ENCODE measurements at places on chromosomes 11 and 22.

DNA sequence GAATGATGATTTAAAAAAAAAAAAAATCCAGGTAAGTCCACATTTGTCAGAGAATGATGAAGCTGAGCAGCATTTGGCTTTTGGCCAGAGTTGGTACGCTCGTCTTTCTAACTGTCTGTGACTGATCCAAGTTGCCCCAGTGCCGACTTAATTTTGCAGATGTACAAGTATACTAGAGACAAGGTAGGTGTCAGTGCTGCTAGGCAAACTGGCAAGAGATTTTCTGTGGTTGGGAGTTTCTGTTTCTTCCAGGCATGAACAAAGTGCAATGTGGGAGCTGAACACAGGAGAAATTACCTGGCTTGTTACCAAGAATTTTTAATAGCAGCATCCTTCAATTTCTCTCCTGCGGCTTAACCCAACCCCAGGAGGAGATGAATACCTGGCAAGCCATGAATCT lies 307.7 kb downstream of the BUD13 start:
- H3K36me3 ChIP-seq: no peaks in the 10 kb centered on the region
- peaks cover 6% of the 10 kb centered on the region for H3K27me3 ChIP-seq
- H3K4me1 ChIP-seq: no peaks in the 10 kb centered on the region
- H3K27ac ChIP-seq: no peak overlapping the region
- H3K4me3 ChIP-seq: no peak overlapping the region
- DNase-seq: no peak

- H3K27me3 ChIP-seq: no peaks in the 10 kb centered on the region
- DNase-seq: no peak
- no peak overlapping the region for H3K4me3 ChIP-seq
- H3K36me3 ChIP-seq: no peaks in the 10 kb centered on the region
Observed at GRCh38 chr11:27241311-27242122, 121.5 kb downstream of the CCDC34 start.

- H3K4me1 ChIP-seq: no peaks in the 10 kb centered on the region
- H3K27me3 ChIP-seq: no peaks in the 10 kb centered on the region
- DNase-seq: no peak
- H3K27ac ChIP-seq: no peak overlapping the region
Observed at GRCh38 chr11:69300120-69301060, 6.4 kb downstream of the MYEOV start.

- H3K27me3 ChIP-seq: no peaks in the 10 kb centered on the region
- H3K4me3 ChIP-seq: no peak overlapping the region
- H3K36me3 ChIP-seq: no peaks in the 10 kb centered on the region
- H3K4me1 ChIP-seq: peaks cover 20% of the 10 kb centered on the region
- H3K27ac ChIP-seq: no peak overlapping the region
Observed at GRCh38 chr11:2821891-2822290, 63.7 kb downstream of the CDKN1C start.

GRCh38 chr22:27834364-27835185 lies 33.0 kb upstream of the MN1 start:
- no peak overlapping the region for H3K4me3 ChIP-seq
- no peaks in the 10 kb centered on the region for H3K4me1 ChIP-seq
- no peak overlapping the region for H3K27ac ChIP-seq
- no peaks in the 10 kb centered on the region for H3K36me3 ChIP-seq
- no peak for DNase-seq

- DNase-seq: no peak
- H3K27ac ChIP-seq: no peak overlapping the region
- H3K4me3 ChIP-seq: no peak overlapping the region
- H3K27me3 ChIP-seq: no peaks in the 10 kb centered on the region
- H3K4me1 ChIP-seq: no peaks in the 10 kb centered on the region
Observed at GRCh38 chr11:128343870-128344269, 243.5 kb downstream of the ETS1 start.

DNA sequence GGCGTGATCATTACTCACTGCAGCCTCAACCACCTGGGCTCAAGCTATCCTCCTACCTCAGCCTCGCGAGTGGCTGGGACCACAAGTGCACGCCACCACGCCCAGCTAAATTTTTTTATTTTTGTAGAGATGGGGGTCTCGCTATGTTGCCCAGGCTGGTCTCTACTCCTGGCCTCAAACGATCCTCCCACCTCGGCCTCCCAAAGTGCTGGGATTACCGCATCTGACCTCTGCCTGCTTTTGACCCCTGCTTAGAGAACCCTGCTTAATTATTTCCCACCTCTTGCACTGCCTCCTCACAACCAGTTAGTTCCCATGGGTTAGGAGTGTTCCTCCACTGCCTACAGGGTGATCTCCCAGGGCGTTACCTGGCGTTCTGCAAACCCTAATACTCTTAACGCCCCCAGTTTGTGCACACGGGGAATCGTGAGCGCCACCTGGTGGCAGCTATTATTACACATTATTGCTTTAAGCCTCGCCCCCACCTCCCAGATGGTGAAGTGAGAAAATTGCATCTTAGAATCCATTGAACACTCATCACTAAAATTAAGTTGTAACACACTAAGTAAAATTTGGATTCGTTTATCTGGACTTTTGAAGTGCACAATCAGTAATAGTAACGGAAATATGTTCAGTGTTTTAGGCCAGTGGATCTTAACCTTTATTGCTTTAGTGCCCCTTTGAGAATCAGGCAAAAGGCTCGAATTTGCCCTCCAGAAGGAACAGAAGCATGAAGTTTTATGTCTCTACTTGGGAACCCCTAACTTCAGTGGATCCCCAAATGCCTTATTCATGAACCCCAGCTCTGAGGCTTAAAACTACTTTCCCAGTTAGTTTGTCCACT lies 61.4 kb upstream of the ASPHD2 start:
- H3K27me3 ChIP-seq: no peaks in the 10 kb centered on the region
- DNase-seq: no peak
- no peak overlapping the region for H3K4me3 ChIP-seq
- no peaks in the 10 kb centered on the region for H3K36me3 ChIP-seq
- no peaks in the 10 kb centered on the region for H3K4me1 ChIP-seq
- H3K27ac ChIP-seq: no peak overlapping the region

DNA sequence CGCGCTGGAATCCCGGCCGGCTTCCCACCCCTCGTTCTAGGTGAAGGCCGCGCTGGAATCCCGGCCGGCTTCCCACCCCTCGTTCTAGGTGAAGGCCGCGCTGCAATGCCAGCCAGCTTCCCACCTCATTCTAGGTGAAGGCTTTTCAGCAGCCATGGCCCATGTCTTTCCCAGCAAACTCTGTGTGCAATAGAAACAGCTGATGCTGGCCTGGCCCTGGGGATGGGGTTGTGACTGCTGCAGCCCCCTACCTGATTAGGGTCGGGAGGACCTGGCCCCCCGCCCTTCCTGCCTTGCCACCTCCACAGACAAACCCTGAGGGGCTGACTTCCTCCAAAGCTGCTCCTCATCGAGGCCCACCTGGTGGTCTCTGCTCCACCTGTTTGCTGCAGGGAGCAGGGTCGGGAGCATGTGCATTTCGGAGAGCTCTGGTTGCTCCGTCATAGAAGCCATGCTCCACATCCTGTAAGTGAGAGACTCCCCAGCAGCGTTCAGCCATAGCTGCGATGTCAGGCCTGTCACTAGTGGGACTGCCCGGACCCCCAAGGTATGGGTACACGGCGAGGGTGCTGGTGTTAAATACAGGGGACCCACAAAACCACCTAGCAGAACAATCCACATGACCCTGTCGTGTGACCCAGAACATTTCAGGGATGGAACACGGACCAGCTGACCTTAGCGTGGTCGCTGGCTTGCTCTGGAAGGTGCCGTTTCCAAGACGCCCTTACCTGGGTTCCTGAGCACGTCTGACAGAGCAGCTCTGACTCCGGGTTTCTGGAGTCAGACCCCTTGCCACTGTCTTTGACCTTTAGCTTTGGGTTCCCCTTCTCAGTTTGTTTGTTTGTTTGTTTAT lies 3.3 kb downstream of the ZBED4 start:
- no peak overlapping the region for H3K4me3 ChIP-seq
- H3K4me1 ChIP-seq: peaks cover 5% of the 10 kb centered on the region
- no peak overlapping the region for H3K27ac ChIP-seq
- no peaks in the 10 kb centered on the region for H3K36me3 ChIP-seq

- no peaks in the 10 kb centered on the region for H3K27me3 ChIP-seq
- H3K4me1 ChIP-seq: no peaks in the 10 kb centered on the region
- no peak overlapping the region for H3K4me3 ChIP-seq
Observed at GRCh38 chr11:122933416-122933815, 48.2 kb downstream of the BSX start.

DNA sequence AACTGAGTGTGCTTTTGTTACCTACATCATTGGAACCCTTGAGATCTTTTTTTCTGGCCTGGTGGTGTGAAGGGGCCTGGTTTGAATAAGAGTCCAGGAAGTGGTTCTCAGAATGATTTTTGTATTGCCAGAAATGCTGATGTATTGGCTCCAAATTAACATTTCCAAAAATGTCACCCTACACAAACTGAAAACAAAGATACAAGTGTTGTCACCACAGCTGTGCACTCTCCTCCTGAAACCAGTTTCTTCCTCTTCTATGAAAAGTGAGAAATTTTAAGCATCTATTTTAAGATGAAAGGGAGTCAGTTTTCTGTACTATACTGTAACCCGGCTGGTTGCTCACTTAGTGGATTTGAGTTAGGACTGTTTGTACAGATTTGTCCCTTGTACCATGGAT lies 218.8 kb downstream of the PGR start:
- no peak overlapping the region for H3K4me3 ChIP-seq
- DNase-seq: no peak
- H3K36me3 ChIP-seq: no peaks in the 10 kb centered on the region
- H3K27me3 ChIP-seq: no peaks in the 10 kb centered on the region
- no peaks in the 10 kb centered on the region for H3K4me1 ChIP-seq

DNA sequence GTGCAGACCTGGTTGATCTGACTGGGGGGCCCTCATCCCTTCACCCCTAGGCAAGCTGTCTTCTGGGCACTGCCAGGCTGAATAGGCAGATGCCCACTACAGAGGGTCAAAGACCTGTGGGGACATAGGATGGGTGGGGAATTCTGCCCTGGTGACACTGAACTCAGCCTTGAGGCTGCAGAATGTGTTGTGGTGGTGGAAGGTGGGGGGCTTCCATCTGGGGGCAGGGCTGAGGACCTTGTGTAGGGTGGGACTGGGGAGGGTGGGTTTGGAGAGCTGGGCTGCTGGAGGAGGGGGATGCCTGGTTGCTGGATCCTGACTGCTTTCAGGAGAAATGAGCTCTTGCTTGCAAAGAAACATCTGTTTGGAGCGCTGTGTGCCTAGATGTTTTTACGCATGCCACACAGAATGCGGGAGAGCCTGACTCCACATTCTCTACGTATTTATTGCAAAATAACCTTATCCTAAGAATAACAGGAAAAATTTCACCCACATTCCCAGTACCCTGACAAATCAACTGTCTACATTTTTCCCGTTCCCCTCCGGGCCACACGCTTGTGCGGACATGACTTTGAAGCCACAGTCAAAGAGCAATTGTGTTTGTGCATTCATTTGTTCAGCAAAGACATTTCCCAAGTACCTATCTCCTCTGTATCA lies 18.3 kb downstream of the SMIM38 start:
- H3K27ac ChIP-seq: no peak overlapping the region
- no peaks in the 10 kb centered on the region for H3K27me3 ChIP-seq
- H3K36me3 ChIP-seq: no peaks in the 10 kb centered on the region
- no peaks in the 10 kb centered on the region for H3K4me1 ChIP-seq

DNA sequence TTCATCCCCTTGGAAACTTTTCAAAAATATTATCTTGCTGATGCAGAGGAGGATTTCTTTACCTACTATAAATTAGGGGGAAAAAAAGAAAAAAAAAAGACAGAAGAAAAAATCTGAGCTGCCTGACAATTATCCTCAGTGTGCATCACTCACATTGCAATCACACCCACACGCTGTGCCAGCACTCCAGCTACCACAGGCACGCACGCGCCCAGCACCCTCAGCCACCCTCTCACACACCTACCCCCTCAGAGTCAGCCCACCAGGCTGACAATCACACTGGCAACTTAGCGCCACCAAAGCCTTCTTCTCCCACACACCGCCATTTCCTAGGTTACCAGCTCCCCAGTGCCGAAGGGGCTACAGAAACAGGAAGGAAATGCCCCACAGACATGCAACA lies 236.1 kb downstream of the KCNA4 start:
- H3K4me3 ChIP-seq: no peak overlapping the region
- no peaks in the 10 kb centered on the region for H3K27me3 ChIP-seq
- no peaks in the 10 kb centered on the region for H3K36me3 ChIP-seq
- DNase-seq: no peak

DNA sequence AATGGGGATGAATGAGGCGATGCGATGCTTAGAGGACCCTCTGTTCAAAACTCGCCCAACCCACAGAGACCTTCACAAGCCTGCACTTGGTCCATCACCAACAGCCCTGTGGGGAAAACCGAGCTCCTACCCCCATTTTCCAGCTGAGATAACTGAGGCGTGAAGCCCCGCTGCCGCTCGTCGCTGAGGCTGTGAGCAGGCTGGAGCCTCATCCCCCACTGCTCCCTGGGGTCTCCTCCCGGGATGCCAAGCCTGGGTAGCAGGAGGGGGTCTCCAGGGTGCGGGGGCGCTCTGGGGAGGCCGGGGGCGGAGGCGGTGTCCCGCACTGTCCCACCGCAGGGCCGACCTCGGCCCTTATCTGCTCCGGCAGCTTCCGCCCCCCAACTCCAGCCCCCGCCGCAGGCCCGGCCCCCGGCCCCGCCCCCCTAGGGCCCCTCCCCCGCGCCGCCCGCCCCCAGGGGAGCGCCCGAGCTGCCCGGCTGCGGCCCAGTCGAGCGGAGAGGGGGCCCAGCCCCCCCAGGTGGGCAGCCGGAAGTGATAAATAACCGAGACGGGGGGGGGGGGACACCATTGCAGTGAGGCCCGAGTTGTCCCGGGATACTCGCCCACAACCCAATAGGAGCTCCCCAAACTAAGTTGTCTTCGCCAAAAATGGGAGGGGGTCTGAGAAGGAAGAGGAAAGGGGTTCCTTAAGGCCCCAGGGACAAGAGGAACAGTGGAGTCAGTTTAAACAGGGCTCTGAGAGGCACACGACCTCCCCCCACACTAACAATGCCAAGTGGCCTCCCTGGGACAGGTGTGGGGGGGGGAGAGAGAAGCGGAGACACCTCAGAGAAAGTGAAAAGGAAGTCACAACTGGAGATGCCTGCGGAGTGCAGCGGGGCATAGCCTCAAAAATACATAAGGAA lies 8.3 kb upstream of the SLC39A13 start:
- no peak for DNase-seq
- H3K4me1 ChIP-seq: peaks cover 6% of the 10 kb centered on the region
- no peaks in the 10 kb centered on the region for H3K36me3 ChIP-seq
- H3K4me3 ChIP-seq: peak overlapping the region; percentile 53
- H3K27ac ChIP-seq: peak overlapping the region; percentile 81
- H3K27me3 ChIP-seq: no peaks in the 10 kb centered on the region

GRCh38 chr11:110435780-110436717 lies 6.3 kb downstream of the FDX1 start:
- no peak overlapping the region for H3K4me3 ChIP-seq
- H3K27me3 ChIP-seq: no peaks in the 10 kb centered on the region
- H3K4me1 ChIP-seq: no peaks in the 10 kb centered on the region
- no peaks in the 10 kb centered on the region for H3K36me3 ChIP-seq

Measured in prostate gland (tissue), 2 donors.